A549 (cell line): ENCODE measurements at places on chromosomes 16 and 17.

- DNase-seq = no peak
These were observed 78.1 kb upstream of the GNAO1 start for GRCh38 chr16:56113223-56113622.

DNA sequence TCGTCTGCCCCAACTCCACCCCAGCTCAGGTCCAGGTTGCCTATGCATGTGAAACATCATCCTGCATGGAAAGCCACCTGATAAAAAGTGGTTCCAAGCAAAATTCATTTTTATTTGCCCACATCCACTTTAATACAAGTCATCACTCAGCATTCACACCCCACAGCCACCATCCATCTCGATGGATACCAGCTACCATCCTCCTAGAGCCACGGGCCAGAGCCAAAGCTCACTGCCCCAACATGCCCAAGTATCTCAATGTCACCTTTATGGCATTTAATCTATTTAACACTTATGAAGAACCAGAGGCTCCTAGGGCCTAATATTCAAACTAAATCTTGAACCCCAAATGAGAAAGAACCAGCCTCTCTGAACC is 70.5 kb downstream of the COPRS start:
- no peak for DNase-seq

- no peak for DNase-seq
These were observed 40.1 kb downstream of the KCNJ16 start for GRCh38 chr17:70115126-70115525.

GRCh38 chr17:50833510-50834428 is 1.6 kb upstream of the WFIKKN2 start:
- DNase-seq = no peak

- no peak for DNase-seq
These were observed 4.7 kb downstream of the KCTD5 start for GRCh38 chr16:2686912-2687507.

DNA sequence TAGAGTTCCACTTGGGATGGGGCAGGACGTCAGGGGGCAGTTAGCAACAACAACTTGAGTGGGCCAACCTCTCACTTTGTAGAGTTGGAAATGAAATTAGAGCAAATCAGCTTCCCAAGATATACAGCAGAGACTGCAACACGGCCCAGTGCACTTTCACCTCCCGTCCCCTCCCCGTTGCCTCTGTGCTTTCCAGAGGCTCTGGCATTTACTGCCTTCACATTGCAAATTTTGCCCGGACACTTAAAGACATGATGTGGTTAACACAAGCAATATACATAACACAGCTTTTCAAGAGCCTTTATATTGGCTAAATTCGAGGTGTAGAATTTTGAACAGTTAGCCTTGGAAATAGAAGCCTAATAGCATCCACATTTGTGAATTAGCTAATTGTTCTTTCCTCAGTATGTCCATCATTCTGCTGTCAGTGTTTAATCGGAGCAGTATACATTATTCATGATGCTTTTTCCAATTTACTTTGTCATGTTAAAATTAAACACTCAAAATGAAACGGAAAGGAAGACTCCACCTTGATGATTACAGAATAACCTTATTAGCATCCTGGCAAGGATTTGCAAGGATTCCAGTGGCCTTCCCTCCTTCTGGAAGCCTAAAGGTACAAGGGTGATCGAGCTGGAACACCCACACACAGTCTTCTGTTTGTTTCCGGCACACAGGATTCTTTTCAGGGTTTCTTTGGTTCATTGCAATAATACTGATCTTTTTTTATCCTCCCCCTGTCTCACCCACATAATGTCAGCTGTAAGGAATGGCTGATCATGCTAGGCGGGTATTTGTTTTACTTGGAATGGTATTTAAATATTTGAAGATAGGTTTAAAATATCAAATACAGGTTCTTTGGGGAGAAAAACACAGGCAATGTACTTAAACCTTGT is 190.9 kb upstream of the CACNG5 start:
- no peak for DNase-seq

- DNase-seq = no peak
These were observed 23.6 kb downstream of the CA4 start for GRCh38 chr17:60173304-60173819.

DNA sequence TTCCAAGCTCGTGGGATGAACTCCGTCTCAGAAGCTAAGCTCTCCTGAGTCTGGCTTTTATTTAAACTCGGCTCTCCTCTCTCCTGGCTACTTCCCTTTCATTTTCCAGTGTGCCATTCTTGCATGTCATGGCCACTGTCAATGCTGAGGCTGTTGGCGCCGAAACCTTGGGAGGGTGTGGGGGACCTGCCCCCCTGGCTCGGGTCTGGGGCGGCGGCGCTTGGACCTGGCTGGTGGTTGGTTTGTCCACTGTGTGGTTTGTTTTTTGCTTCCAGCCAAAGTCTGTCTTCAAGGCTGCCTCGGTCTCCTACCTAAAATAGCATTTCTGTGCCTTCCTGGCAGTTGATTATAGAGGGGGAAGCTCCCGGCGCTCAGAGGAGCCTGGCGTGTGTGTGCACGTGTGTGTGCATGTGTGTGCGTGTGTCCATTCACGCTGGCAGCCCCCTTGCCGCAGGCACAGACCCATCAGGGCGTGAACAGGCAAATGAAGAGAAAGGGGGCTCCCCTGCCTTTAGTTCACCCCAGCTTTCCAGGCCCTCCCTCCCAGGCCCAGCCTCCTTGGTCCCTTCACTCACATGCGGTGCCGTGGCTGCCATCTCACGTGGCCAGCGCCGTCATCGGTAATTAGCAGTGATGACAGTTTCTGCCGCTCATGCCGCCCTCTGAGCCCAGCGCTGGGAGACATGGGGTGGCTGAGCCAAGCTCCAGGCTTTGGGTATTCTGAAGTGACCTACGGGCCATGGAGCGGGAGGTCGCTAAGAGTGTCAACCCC is 179.9 kb downstream of the SEC14L1 start:
- no peak for DNase-seq

GRCh38 chr16:88548131-88548874 is 21.9 kb upstream of the ZC3H18 start:
- DNase-seq = no peak

DNA sequence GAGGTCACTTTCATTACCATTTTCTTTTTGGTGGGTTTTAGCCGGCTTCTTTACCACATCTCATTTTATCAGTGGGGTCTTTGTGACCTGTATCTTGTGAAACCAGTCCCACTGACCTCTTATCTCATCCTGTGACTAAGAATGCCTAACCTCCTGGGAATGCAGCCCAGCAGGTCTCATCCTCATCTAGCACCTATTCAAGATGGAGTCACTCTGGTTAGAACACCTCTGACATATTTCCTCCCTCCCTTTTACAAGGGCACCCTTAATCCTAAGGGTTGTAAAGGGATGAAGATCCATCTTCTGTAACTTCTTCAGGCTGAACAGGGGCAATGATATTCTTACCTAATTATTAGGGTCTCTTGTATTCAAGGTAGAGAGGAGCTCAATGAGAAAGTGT is 107.9 kb upstream of the HAS3 start:
- DNase-seq = no peak

- no peak for DNase-seq
These were observed 3.0 kb downstream of the ABHD15 start for GRCh38 chr17:29563816-29564215.

- peak; percentile 36 for DNase-seq
These were observed 206.1 kb downstream of the HAPSTR1 start for GRCh38 chr16:9297437-9298113.

- DNase-seq = no peak
These were observed 14.6 kb downstream of the IRX6 start for GRCh38 chr16:55338646-55339045.

GRCh38 chr16:74580833-74581232 is 26.1 kb downstream of the GLG1 start:
- no peak for DNase-seq

DNA sequence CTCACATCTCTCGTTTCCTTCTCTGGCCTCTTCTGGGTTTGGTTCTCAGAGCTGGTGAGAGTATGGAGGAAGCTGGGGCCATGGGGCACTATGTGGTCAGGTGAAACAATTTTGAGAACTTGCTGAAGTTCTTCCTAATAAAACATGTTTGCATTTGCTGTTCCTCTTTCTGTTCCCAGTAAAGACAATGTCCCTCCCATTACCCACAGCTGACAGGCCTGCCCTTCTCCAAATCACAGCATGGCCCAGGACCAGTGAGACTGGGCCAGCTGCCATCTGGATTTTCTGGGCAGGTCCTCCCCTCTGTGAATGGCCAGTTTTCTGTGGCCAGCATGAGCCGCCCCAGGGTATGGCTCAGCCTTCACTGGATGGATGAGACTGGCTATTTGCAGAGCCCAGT is at the start of gene CD300H:
Gene CD300H, minus strand, starts transcription at position 113 of the 400 bp plus-strand sequence.
- no peak for DNase-seq

GRCh38 chr17:63032142-63032541 is 66.1 kb downstream of the TANC2 start:
- peak; percentile 34 for DNase-seq
